Stimulated activated CD4-positive, alpha-beta T cell treated with anti-CD3 and anti-CD28 coated beads, Interleukin-15, amount 100 ng/mL, for 1 hour (primary cell): ENCODE measurements at places on chromosomes 6 and 20.

DNA sequence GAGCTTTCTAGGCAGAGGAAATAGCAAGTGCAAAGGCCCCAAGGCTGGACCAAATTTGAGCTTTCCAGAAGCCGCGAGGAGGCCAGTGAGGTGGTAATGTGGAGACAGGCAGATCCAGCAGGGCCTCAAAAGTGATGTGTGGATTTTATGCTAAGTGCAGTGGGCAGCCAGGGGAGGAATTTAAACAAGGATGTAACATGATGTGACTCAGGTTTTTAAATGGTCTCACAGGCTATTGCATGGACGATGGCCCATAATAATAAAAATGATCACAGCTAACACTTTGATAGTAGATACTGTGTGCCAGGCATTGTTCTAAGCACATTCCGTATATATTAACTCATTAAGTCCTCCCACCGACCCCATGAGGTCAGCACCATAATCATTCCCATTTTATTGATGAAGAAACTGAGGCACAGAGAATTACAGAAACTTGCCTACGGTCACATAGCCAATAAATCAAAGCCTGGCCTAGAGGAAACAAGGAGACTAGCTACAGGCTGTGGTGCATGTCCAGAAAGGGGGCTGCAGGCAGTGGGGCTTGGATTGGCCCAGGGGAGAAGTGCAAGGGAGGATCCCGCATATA lies 18.0 kb upstream of the PREX1 start:
- no peak for DNase-seq

GRCh38 chr20:8720089-8720488 lies 348.8 kb upstream of the PLCB4 start:
- DNase-seq: no peak

DNA sequence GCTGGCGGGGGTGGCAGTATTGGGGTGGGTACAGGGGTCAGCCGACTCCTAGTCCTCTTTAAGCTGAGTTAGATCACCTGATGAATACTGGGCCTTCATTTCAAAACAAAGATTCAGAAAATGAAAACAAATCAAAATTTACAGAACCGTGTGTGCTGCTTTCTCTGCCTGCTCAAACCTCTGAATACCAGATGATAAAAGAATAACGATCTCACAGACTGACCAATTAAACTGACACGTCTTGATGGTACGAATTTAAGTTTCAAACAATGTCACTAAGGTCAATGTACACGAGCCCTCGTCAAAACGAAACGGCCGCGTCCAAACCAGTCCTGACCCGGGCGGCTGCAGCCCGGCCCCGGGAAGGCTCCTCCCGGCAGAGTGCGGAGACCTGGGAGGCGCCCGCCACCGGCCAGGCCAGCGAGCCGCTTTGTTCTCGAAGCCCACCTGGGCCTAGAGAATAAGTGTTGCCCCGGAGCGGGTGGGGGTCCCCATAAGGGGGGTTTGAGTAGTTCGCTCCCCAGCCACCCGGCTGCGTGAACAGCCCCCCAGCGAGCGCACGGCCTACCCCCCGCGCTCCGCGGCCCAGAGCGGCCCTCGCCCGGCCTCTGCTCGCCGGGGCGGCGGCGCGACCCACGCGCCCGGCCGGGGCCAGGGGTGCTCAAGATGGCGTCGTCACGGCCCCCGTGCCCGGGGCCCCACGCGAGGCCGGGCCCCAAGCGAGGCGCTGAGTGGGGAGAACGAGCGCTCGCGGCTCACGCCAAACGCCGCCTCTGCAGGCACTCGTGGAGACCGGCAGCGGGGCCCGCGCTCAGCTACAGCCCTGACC lies 728 bp downstream of the PSMA7 start:
- no peak for DNase-seq

DNA sequence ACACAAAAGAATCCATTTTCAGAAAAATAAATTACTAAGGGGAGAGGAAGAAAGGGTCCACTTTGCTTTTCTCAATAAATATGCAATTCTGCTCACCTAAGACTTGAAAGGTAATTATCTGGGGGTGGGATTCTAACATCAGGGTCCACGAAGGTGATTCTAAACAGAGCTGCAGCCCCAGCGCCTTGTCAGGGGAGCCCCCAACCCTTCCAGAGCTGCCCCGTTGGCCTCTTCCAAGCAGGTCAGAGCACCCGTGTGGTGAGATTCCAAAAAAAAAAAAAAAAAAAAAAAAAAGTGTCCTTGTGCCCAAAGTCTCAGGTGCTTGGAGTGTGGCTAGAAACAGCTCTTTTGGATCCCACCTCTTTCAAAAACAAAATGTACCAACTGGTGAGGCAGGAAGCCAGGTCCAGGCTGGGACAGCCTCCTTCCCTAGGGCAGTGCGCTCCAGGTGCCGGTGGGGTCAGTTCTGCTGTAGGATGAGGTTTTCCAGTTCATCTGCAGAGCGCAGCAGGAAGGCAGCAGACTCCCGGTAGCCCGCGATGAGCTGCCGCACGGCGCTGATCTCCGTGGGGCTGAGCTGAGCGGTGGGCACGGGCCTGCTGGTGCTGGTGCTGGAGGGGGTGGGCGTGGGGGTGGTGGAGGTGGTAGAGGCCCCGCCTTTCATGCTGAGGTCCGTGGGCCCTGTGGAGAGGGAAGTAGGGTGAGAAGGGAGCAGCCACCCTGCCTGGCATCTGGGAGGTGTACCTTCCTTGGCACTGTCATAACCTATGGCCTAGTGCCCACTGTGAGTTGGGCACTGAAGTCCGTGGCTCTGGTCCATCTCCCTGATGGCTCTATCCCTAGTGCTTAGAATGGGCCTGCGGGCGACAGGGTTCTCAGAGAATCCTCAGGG lies 89.3 kb downstream of the ASXL1 start:
- no peak for DNase-seq

- no peak for DNase-seq
These were observed 12.9 kb downstream of the BPIFB4 start for GRCh38 chr20:33092361-33092760.

DNA sequence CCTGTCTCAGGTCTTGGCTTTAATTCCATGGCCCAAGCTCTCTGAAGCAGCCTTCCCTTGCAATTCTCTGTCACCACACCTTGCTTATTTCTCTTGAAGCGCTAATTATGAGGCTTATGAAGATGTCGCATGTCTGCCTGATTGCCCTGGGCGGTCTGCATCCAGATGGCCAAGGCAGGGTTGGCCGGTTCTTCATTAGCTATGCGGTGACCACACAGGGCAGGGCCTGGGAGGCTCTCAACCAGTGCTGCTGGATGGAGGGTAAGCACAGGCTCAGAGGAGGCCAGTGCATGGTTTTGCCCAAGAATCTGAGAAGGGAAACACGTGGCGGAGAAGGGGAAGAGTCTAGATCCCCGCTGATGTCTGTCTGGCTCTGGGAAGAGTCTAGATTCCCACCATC lies 528.7 kb downstream of the CDH26 start:
- no peak for DNase-seq

DNA sequence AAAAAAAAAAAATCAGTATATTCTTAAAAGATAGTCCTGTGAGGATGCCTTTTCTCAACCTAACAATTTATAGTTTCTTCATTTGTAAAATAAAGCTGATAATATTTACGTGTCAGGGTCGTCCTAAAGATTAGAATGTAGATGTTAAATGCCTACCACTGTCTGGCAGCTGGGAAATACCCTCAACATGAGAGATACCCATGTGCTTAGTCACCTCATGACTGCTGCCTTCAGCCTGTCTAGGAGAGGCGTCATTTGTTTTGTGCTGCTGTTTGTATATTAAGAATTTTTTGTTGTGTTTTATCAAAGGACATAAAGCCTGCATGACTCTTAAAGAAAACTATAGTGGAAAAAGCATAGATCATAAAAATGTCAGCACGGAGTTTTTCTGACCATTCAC lies 9.5 kb downstream of the FAM120B start:
- DNase-seq: no peak

- DNase-seq: peak; percentile 48
These were observed 58.5 kb downstream of the PREX1 start for GRCh38 chr20:48769069-48769983.

DNA sequence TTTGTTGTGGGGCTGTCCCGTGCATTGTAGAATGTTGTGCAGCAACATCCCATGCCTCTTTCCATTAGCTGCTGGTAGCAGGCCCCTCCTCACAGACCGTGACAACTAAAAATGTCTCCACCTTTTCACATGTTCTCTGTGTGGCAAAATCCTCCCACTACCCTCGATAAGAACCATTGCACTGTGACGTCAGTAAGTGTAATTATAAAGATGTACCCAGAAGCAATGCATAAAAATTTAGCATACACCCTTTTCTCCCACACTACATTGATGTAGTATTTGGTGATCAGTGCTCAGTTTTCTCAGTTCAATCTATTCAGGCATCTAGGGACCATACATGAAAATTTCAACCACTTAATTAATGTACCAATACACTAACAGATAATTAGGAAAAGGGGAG lies 389.9 kb downstream of the DOK5 start:
- no peak for DNase-seq

DNA sequence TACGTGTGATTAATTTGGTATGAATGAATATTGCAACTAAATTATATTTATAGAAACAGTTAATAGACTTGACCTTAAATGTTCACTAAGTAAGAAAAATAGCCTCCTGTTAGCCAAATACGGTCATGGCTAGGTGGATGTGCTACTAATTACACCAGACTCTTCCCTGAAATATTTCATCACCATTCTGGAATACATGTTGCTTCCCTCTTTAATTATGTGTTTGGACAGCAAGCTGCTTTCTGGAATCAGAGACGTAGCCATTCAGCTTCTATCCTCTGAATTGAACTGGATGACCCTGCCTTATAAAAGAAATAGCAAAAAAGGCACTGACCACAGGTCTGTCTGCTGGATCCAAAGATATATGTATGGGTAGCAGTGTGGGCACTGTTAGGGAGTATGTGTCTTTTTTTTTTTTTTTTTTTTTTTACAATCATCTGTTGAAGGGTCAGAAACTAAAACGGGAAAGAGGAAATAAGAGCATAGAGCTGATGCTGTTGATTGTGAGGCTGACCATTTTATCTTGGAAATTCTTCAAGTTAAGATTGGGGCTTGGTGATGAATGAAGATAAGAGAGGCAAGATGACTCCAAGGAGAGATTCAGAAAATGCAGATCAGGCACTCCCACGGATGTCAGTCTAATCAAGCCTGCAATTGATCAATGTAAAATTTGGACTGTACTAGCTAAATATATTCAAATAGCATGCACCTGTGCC lies 283.2 kb upstream of the HSF2 start:
- no peak for DNase-seq

GRCh38 chr6:134585517-134585873 lies 267.6 kb upstream of the SGK1 start:
- no peak for DNase-seq

- no peak for DNase-seq
These were observed 7.4 kb upstream of the ULBP3 start for GRCh38 chr6:150076196-150076893.

DNA sequence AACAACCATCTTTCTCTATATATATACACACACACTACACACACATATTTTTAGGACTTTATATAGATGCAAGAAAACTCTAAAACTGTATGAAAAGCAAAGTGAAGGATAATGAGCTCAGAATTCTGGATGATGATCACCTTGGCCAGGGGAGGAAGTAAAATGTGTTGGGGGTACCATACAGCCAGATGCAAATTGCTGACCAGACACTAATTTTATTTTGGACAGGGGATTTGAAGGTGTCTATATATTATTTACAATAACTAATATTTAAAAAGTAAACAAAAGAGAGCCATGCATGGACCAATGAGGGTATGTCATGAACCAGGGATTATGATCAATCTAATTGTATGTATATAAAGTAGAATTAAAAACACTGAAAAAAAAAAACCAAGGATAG lies 19.8 kb upstream of the TBC1D22B start:
- no peak for DNase-seq
